ELR (cell line): ENCODE measurements at places on chromosomes 12 and 14.

- DNase-seq, result peak; percentile 88
These were observed 216.2 kb downstream of the ZFP36L1 start for GRCh38 chr14:68576496-68577244.

DNA sequence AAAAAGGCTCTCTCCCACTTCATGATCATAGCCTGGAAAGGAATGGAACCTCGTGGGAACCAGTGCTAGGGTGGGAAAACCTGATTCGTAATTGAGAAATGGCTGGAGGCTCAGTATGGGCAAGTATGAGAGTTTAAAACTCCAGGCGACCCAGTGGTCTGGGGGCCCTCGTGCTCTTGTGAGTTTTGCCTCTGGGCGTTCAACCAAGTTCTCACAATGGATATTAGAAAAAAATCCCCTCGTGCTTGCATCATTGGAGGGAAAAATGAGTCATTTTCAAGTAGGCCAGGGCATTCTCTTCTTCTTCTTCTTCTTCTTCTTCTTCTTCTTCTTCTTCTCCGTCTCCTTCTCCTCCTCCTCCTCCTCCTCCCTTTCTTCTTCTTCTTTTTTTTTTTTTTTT is 39.0 kb downstream of the GPR68 start:
- peak; percentile 8 for DNase-seq

GRCh38 chr12:46131732-46132469 is 136.9 kb downstream of the SLC38A1 start:
- DNase-seq, result peak; percentile 32

DNA sequence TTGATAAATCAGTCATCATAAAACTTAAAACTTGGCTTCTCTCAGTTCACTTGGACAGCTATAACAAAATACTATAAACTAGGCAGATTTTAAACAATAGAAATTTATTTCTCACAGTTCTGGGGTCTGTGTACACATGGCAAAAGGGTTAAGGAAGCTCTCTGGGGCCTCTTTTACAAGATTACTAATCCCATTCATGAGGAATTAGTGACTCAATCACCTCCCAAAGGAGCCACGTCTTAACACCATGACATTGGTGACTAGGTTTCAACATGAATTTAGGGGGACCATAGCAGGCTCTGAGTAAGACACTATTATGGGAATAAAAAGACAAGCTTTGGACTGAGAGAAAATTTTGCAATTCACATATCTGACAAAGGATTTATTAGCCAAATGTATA is 436.5 kb downstream of the PDZRN4 start:
- peak; percentile 0 for DNase-seq

DNA sequence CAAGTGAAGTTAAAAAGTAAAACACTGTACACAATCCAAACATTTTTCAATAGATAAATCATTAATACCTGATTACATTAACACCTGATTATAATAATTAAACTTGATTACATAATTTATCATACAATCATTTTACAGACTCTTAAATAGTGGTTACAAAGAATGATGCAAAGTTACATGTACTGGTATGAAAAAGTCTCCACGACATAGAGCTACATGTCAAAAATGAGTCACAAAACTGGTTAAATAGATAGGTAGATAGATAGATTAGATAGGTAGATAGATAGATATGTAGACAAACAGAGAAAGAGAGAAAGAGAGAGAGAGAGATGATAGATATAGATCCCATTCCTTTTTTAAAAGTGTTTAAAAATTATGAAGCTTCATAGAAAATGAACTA is 109.2 kb downstream of the NUAK1 start:
- DNase-seq, result no peak

GRCh38 chr12:124695861-124696260 is 128.4 kb upstream of the NCOR2 start:
- DNase-seq, result no peak

- no peak for DNase-seq
These were observed 9.5 kb upstream of the NR4A1 start for GRCh38 chr12:52041695-52042123.
